Activated naive CD4-positive, alpha-beta T cell treated with anti-CD3 and anti-CD28 coated beads, Interleukin-2, amount 10 ng/mL, durations not matched to agents 5 hours and 36 hours (primary cell): ENCODE measurements at places on chromosomes 11 and 22. TPM values are rescaled to one million over a fixed set of nuclear protein-coding genes. Genes with fewer than 3 reads are reported as not detected.

NRIP3 gene
- total RNA-seq = 0.78 TPM

RAPSN gene
- total RNA-seq = 0.73 TPM

LINC01488 gene
- total RNA-seq = not detected

RIBC2 gene
- total RNA-seq = 7.8 TPM

SPI1 gene
- total RNA-seq = not detected

MIAT gene
- total RNA-seq = 82.3 TPM

IL17REL gene
- total RNA-seq = not detected

CBL gene
- 41.3 TPM for total RNA-seq

TRIM49 gene
- total RNA-seq = not detected

BIRC2 gene
- total RNA-seq = 35.3 TPM

OR10A2 gene
- not detected for total RNA-seq

OR5A1 gene
- not detected for total RNA-seq

REXO2 gene
- 103 TPM for total RNA-seq

TRIM22 gene
- 262 TPM for total RNA-seq

CCDC157 gene
- total RNA-seq = 3.3 TPM

SLC43A1 gene
- total RNA-seq = 31.1 TPM

DDX25 gene
- total RNA-seq = not detected

CAT gene
- total RNA-seq = 45.0 TPM

MGAT3 gene
- 11.4 TPM for total RNA-seq

PHOX2A gene
- not detected for total RNA-seq

MISFA gene
- 0.79 TPM for total RNA-seq

PDGFB gene
- 1.4 TPM for total RNA-seq

TTC28 gene
- 0.96 TPM for total RNA-seq

SAA2 gene
- total RNA-seq = not detected

RAB3IL1 gene
- not detected for total RNA-seq

HBG2 gene
- total RNA-seq = not detected

CCDC73 gene
- total RNA-seq = not detected
